Astrocyte (in vitro differentiated cells and primary cell): ENCODE measurements at places on chromosomes 7 and 10. TPM values are rescaled to one million over a fixed set of nuclear protein-coding genes. Genes with fewer than 3 reads are reported as not detected.

Gene PARG
- total RNA-seq: 36.4 and 37.7 TPM in 2 replicates

DNA sequence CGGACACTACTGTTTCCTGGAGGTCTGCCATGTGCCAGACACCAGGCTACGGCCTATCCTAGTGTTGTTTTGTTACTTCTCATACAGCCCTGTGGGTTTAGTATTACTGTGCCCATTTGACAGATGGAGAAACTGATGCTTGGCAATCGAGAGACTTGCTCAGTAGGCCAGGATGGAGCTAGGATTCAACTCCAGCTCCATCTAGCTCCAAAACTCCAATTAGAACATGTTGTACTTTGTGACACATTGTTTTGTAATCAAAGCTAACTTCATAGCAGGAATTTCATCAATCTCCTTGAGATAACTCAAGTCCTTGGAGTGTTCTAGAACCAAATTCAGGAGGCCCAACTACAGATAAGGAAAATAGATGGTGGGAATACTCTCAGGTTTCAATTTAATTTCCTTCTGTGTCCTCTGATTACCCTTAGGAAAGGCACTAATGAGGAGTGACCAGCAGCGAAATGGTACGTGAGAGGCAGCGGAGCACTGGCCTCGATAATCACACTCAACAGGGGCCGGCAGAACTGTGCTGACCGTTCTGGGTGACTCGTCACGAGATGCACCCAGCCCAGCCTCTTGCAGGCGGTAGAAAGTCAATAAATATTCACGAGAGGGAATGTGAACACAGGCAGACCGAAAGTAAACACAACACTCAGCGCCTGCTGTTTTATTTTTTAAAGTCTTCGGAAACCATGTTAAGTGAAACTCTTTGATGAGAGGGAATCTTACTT, 269.6 kb upstream of the NEBL start:
- DNase-seq: no peak

GRCh38 chr7:156554488-156554887, 86.1 kb upstream of the RNF32 start:
- no peak for DNase-seq

GRCh38 chr10:6171881-6172695, 30.6 kb upstream of the PFKFB3 start:
- DNase-seq: peak; percentile 94
